ENCODE measurements at places on chromosomes 5 and 9.

GRCh38 chr5:166018716-166019115 is 2272.7 kb upstream of the WWC1 start:
- no peak for DNase-seq

DNA sequence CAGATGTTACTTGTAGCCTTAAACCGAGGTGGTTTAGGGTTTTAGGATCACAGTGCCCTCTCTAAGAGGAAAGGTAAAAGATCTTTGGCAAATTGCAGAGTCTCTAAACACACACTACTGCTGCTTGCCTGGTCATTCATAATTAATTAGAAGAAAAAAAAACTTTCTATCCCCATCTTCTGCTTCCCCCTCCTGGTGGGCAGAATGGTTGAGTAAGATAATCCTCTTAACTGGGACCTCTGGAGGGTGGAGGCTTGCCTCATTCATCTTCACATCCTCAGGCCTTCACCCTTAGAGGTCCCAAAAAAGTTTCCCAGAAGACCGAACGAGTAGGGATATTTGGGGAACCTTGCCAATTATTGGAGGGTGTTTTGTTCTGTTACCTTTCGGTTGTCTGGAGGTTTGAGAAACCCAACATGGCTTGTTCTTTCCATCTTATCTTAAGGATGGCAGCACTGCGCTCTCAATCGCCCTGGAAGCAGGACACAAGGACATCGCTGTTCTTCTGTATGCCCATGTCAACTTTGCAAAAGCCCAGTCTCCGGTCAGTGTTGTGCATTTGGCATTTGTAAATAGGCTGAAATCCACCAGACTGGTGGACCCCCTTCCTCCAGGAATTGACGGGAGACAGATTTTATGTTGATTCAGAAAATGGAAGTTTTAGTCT is 97.3 kb upstream of the DMRT1 start:
- DNase-seq = no peak

DNA sequence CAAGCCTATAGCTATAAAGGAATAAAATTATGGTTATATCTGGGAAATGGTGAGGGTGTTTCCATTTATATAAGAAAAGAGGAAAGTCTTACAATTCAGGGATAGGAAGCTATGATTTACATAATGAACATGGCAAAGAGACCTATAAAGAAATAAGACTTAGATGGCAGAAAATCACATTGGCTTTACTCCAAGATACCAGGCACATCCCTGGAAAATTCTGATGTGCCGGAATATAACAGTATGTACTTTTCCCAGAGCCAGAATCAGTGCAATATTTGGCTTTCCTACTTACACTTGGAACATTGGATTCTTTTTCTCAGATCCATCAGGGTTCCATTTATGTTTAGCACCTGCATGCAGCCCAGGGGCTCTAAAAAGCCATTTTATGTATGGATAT is 357.8 kb downstream of the CETN3 start:
- no peak for DNase-seq

- DNase-seq = no peak
Observed at GRCh38 chr5:10447041-10447440, 5.4 kb downstream of the ROPN1L start.

GRCh38 chr9:136045595-136046553 is 49.2 kb downstream of the NACC2 start:
- no peak for DNase-seq

DNA sequence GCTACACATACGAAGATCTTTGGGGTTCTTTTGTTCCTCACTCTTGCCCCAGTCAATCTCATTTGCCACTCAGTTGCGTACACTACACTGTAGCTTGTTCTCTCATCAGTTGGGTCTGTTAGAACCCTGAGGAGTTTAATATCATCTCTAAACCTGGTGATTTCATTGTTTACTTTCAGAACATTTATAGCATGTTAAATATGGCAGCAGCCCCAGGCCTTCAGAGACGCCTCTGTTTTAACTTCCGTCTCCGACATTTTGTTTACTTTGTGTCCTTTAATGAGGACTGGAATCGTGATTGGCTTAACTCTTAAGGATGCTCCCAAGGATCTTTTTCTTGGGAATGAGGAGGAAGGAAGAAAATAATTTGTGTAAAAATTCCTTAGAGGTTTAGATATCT is 510.1 kb downstream of the NR2F1-AS1 start:
- DNase-seq = no peak

All from foreskin melanocyte (primary cell).